Stimulated activated naive CD8-positive, alpha-beta T cell treated with anti-CD3 and anti-CD28 coated beads, Interleukin-15, Interleukin-2, amounts not matched to agents 100 U/mL and 50 U/mL, for 24 hours (primary cell): ENCODE measurements at places on chromosomes 16 and 17.

- no peak for DNase-seq
Observed at GRCh38 chr17:42358434-42358833, 29.8 kb downstream of the STAT3 start.

DNA sequence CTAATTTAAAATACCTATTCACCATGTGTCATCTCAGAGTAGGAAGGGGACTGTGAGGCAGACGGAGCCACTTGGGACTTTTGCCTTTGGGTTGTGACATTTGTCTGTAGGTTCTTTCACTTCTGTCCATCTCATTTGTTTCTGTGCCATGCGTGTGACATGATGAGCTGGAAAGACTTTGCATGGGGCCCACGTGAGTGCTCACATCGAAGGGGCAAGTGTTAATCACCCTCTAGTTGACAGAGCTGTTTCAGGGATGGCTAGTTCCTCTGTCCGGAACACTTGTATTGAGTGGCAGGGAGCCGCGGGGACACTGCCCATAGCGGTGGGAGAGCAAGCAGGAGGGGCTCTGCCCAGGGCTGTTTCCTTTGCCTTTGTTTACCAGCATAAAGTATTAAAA is 112.0 kb downstream of the RPTOR start:
- DNase-seq: no peak

DNA sequence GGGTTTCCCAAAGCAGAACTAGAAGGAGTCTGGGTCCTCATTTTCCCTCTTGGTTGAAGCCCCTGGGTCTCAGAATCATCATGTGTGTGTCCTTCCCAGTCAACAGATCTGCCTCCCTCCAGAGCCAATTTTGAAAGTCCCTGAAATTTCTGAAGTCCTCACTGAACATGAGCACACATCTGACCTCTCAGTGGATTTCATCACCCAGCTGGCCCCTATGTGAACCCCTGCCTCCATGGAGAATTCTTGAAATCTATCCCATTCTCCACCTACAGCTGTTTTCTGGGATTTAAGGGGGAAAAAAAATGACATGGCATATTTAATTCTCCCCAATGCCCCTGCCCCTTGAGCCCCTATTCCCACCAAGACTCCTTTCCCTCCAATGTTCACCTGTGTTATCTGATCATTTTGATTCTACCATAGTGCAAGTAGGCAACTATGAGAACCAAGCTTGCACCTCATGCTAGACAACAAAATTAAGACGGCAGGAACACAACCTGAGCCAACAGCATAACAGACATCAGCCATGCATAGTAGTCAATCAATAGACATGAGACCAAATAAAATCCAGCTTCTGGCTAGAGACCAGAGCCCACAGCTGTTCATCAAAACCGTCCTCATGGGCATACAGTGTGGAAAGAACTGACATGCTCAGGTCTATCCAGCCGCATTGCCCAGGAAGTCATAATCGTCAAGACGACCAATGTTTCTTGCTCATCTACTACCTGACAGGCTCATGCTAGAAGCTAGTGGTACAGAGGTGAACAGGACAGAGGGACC is 14.9 kb downstream of the SOX9 start:
- no peak for DNase-seq

- no peak for DNase-seq
Observed at GRCh38 chr17:50194140-50194933, 7.1 kb downstream of the COL1A1 start.

GRCh38 chr16:70750893-70751467 is 50.0 kb downstream of the VAC14 start:
- DNase-seq: no peak

- no peak for DNase-seq
Observed at GRCh38 chr17:46264456-46265198, 30.3 kb upstream of the LRRC37A start.

DNA sequence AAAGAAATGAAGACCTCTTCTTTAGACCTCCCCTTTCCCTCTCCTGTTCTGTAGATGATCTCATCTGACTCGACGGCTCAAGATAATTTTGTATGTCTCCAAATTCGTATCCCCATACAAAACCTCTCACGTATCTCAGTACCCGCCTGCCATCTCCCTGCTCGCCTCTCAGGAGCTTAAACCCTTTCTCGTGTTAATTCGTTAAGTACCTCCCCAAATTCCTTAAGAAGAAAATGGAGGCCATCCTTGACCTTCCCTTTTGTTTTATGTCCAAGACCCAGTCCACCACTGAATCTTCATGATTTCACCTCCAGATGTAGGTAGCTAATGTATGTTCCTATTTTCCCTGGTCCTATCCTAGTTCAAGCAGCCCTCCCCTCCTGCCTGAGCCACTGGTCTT is 41.6 kb downstream of the OR3A1 start:
- no peak for DNase-seq

GRCh38 chr16:78375055-78375679 is 275.7 kb downstream of the WWOX start:
- no peak for DNase-seq

DNA sequence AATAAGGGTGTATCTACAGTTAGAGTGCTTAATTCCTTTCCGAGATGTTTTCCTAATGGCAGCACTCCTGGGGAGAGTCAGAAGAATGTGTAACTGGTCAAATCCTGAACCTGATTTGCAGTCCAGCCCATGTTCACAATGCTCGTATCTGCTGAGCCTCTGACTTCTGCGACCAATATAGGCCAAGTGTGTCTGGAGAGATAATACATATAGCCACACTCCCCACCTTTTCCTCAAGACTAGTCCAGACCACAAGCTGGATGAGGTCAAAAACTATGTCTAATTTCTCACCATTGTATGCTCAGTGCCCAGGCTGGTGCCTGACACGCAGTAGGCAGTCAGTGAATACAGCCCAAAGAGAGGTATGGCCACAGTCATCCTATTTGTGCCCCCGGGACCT is 58.0 kb downstream of the XYLT1 start:
- no peak for DNase-seq

DNA sequence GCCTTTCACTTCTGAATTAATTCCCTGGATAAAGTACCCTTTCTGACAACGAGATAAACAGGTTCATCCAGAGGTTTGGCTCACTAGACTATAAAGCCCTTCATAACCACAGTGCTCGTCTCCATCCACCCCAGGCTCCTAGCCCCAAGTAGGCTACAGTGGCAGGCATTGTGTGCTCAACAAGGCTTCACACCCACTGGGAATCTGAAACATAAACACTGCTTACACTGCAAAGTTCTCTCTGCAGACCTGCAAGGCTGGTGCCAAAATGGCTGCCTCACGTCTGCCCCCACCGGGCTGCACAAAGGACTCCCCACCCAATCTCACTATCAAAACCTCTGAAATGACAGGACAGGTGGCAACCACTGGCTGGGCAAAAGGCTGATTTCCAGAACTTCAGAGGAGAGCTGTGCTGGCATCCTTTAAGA is 5.1 kb upstream of the HLF start:
- no peak for DNase-seq

DNA sequence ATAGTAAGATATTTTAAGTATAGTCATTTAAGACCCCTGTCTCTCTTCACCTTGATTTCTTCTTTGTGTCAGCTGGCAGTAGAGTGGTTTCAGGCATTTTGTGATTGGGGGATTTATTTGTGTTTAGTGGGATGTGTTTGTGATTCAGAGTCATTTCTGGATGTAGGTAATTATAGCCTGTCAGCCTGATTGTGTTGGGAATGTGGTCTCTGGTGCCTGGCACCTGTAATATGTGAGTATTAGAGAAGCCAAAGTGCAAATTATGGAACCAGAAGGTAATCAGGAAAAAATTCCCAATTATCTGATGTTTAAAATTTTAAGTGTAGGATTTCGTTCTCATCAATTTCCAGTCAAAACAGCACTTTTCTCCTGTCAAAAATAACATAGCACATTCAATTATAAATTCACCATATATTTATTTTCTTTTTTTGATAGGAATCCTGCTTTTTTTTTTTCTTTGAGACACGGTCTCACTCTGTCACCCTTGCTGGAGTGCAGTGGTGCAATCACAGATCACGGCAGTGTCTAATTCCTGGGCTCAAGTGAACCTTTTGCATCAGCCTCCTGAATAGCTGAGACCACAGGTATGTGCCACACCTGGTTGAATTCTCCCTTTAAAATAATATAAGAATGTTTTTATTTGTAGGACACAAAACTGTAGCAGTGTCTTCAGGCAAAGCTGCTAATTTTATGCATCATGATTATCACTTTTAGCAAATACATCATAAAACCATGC is 42.7 kb downstream of the ATF7IP2 start:
- no peak for DNase-seq

GRCh38 chr17:1188812-1189504 is 9.2 kb upstream of the ABR start:
- no peak for DNase-seq

DNA sequence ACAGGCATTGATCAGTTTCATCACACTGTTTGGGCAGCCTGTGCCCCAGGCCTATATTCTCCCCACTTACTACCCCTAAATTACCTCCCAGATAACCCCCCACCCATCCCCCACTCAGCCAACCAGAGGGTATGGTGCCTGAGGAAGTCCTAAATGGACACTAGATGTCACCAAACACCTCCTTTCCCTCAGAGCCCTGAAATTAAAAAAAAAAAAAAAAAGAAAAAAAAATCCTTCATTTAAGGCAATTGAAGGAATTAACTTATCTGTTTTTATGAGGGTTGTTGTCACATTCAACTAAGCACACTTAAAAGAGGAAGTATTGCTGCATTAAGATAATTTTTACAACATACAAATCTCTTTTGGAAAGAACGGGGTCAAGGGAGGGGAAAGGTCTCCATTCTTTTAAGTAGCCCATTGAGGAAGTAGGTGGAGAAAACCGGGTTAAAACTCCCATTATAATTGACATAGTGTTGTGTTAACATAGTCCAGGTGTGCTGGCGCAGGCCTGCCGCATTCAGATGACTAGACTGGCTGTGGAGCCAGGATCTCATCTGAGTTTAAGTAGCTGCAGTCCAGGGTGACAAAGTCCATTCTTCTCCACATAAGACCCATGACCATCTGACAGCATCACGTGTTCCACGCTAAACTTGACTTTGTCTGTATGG is 46.3 kb downstream of the SNX11 start:
- peak; percentile 15 for DNase-seq

DNA sequence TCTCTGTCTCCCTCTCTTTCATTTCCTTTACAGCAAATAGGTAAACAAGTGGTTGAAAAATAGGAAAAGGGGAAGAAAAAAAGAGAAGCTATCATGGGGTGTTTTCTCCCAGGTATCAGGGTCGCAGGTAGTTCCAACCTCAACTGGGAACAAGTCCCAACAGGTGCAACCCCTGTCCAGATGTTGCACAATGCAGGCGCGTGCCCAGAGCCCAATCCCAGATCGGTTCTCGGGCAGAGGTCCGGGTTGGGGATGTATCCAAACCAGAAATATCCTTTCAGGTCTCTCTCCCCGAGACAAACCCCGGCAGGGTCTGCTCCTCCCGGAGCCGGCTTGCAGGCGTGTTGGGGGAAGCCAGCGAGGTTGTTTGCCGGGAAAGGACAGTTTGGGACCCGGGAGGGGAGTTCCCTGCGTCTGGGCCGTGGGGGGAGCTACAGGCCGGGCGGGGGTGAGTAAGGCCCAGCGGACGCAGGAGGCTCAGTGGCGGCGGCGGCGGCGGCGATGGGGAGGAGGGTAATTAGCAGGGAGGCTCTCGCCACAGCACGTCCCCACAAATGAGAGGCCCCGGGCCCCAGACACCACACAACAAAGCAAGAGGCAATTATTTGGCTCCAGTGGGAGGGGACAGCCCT is 21.2 kb upstream of the SP6 start:
- no peak for DNase-seq

- DNase-seq: peak; percentile 99
Observed at GRCh38 chr17:752002-752619, at the start of gene GEMIN4. GEMIN4 (minus strand) TSS chr17:752264; CDS start chr17:752142, 122 bp downstream.

DNA sequence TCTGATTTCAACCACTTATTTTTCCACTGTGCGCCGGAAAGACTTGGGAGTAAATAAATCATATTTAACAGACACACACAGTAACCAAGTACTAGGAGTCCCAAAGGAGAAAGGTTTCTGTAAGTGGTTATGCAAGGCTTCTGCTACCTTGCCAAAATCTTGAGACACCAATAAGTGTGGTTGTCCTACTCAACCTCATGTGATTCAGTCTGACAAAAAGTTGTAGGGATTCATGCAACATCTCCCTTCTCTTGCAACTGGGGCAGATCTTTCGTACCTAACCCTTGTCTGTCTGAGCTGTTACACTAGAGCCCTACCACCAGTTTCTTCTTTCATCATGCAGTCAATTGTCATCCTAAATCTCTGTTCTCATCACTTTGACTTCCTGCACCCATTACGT is 69.9 kb upstream of the NUDT7 start:
- no peak for DNase-seq

DNA sequence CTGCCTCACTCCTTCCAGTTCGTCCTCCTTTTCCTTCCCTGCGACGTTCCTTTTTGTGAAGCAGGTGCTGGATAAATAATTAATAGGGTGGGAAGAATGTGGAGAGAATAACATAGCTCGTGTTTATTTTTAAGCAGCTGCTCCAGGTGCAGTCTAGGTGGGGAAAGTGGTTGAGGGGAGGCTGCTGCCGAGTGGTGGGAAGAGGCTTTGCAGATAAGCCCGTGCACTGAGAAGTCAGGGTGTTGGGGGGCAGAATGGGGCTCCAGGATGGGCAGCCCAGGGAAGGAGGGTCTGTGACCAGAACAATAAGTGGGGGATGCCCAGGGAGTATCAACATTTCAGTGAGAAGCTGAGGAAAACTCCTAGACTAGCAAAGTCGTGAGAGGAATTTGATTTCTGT is 300.5 kb downstream of the CPPED1 start:
- no peak for DNase-seq

DNA sequence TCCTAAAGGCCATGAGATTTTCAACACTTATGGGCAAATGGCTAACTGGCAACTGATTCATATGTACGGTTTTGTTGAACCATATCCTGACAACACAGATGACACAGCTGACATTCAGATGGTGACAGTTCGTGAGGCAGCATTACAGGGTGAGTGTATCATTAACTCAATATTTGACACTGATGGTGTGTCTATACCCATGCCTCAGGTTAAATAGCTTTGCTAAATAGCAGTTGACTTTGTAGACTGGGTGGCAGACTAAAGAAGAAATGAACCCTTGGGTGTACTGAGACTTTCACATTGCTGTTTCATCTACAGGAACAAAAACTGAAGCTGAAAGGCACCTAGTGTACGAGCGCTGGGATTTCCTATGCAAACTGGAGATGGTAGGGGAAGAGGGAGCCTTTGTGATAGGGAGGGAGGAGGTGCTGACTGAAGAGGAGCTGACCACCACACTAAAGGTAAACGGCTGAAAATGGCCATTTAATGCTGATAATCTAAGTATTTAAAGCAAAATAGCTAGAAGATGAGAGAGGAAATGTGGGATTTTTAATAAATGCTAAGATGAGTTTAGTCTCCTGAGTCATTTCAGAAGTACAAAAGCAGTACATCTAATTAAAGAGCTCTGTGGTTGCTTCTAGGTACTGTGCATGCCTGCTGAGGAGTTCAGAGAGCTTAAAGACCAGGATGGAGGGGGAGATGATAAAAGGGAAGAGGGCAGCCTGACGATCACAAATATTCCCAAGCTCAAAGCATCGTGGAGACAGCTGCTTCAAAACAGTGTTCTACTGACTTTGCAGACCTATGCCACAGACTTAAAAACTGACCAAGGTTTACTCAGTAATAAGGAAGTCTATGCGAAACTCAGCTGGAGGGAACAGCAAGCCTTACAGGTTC is 3.0 kb downstream of the SETD6 start:
- DNase-seq: no peak
